ENCODE measurements at places on chromosomes 2 and 18.

DNA sequence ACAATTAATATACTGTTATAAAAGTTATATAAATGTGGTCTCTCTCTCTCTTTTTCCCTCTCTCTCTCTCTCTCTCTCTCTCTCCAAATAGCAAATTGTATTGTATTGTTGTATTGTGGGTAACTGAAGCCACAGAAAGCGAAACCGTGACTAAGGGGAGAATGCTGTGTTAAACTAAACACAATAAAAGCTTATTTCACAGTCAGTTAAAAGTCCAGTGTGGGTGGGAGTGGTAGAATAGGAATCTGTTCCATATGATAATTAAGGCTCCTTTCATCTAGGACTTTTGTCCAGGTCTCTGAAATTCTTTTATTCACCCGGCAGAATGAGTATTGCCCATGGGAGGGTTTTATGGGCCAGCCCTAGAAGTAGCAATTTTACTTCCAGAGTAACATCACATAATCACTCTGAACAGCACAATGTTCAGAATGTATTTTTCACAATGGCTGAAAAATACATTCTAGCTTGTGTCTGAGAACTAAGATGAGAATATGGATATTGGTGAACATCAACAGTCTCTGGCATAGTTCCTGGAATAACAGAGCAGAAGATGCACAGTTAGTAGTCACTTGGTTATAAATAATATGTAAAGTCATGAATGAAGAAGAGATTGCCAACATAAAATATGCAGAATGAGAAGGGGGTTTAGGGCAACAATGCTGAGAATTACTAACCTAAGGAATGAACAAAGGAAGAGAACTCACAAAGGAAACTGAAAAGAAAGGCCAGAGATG, 399.1 kb downstream of the PLCL1 start:
- no peak for DNase-seq

GRCh38 chr2:54176577-54176976, 61.2 kb downstream of the ACYP2 start:
- no peak for DNase-seq

GRCh38 chr18:40235836-40236235, 1719.2 kb upstream of the PIK3C3 start:
- no peak for DNase-seq

GRCh38 chr2:208227581-208228232, 27.2 kb downstream of the IDH1 start:
- DNase-seq: no peak

GRCh38 chr2:121286506-121286905, 1.5 kb upstream of the TFCP2L1 start:
- DNase-seq: no peak

- DNase-seq: no peak
Observed at GRCh38 chr18:46019936-46020335, 52.1 kb downstream of the PSTPIP2 start.

DNA sequence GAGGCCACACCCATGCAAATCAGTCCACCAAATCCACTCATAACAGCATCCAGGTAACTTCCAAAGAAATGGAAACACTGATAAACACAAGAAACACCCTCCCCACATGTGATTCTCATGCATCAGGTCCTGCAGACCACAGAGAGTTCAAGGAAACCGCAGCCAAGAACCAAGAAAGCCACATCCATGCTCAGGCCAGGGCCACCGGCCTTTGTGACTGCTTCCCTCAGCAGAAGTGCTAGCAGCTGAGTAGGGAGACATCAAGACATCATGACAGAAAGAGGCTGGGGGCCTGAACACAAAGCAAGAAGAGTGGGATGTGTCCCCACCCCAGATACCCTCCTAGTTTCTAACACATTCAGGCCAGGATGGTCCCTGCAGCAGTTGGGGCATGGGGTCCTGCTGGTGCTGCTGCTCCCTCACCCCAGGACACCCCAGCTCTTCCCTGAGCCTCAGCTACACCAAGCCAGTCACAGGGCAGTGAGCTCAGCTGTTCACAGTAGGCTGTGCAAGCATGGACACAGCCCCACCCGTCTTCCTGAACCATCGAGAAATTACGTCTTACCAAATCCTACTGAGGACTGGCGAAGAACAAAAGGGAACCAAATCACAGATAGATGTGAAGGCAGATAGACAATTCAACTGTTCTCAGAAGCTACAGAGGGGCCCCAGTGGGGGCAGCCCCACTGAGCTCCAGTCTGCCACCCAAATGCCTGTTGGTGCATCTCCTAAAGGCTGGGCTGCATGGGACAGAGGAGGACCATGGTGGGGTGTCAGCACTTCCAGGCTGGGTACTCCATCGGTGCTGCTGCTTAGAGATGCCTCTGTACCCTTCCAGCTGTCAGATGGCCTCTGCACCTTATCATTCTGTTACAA, 60.9 kb downstream of the HDAC4 start:
- no peak for DNase-seq

DNA sequence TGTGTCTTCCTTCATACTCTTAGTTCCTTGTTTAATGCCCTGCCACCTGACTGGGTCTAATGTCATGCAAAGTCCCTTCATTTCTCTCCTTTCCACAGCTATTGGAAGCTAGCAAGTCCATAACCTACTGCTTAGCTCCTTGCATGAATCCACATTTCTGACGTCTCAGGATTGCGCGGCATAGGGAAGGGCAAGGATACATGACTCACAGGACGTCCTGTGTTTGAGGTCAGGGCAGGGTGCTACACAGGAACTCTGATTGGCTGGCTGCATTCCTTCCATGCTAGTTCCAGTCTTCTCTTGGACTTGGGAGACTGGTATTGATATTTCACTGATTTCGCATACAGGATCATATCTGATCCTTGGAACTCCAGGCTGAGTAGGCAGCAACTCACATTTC, 137.9 kb downstream of the CDH2 start:
- DNase-seq: no peak

GRCh38 chr18:46481847-46482245, 175.2 kb downstream of the LOXHD1 start:
- DNase-seq: no peak

- no peak for DNase-seq
Observed at GRCh38 chr18:6058941-6059340, 163.6 kb upstream of the TMEM200C start.

DNA sequence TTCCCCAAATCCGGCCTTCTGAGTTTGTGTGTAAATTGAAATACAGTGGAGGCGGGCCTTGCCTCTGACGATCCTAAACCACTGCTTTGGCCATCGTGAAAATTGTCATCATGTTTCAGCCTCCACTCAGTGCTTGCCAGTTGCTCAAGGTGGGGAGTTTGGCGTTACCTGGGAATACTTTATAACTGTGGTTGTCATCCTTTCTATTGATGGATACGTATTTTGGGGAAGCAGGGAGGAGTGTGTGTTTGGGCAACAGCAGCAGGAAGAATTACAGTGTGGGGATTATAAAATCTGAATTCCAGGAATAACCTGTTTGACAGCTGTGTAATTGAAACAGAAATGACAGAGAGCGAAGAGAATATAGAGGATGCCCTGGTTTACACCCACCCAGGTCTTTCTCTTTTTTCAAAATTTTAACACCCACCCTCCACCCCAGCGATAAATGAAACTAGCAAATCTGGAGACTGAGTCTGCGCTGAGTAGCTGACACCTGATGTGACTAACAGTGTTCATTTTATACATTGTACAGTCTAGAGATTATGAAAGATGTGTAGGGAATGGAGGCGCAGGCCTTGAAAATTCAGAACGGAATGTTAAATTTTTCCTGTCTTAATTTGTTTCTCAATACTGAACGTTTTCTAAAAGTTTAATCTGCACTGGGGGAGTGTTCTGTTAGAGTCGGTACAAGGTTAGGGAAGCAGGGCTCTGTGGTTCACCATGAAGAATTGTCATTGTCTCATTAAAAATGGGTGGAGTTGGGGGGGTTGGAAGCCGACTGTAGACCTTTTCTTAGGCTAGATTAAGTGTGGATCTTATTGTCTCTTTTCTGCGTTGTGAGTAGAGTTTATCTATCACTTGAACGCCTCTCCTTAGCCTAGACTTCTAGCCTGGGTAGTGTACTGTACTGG, 1.6 kb downstream of the MAP4K4 start:
- DNase-seq: no peak

GRCh38 chr2:39696838-39697237, 31.1 kb downstream of the TMEM178A start:
- no peak for DNase-seq

GRCh38 chr2:109613081-109613921, 465 bp downstream of the SEPTIN10 start:
- peak; percentile 2 for DNase-seq

GRCh38 chr18:67581178-67581577, 64.7 kb upstream of the DSEL start:
- DNase-seq: no peak

- DNase-seq: no peak
Observed at GRCh38 chr2:37604716-37605115, 66.7 kb downstream of the CDC42EP3 start.

GRCh38 chr18:37019157-37019827, 190.4 kb downstream of the KIAA1328 start:
- DNase-seq: no peak

DNA sequence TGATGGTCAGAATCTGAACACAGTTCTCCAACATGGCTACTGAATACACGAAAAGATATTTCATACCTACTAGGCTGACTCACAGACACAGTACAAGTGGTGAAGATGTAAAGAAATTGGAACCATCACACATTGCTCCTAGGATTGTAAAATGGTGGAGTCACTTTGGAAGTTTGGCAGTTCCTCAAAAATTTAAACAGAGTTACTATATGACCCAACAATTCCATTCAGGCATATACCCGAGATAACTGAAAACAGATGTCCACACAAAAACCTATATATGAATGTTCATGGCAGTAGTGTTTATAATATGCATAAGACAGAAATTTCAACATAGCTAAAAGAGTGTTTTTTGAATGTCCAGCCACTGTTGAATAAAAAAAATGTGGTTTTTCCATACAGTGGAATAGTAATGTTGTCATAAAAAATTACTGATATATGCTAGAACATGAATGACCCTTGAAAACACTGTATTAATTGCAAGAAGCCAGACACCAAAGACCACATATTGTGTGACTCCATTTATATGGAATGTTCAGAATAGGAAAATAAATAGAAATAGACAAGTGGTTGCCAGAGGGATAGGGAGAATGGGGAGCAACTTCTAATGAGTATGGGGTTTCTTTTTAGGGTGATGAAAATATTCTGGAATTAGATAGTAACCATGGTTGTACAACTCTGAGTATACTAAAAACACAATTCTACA, 10.1 kb downstream of the RMP24 start:
- DNase-seq: no peak

GRCh38 chr2:19361325-19361990, 3.0 kb upstream of the OSR1 start:
- no peak for DNase-seq

- no peak for DNase-seq
Observed at GRCh38 chr2:239536186-239536585, 135.4 kb upstream of the HDAC4 start.
